ENCODE measurements at places on chromosomes 11 and 22.

DNA sequence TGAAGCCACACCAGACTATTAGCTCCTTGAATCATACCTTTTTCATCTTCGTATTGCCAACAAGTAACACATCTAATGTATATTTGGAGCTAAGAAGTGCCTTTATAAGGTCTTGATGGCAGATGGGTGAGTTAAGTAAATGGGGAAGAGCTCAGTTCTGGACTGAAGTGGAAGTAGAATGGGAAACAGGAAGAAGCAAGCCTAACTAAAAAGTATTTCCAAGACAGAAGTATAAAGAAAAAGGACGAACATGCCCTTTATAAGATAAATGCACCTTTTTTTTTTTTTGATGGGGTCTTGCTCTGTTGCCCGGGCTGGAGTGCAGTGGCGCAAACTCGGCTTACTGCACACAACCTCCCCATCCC is 14.5 kb downstream of the CRTAM start:
- DNase-seq, result no peak

DNA sequence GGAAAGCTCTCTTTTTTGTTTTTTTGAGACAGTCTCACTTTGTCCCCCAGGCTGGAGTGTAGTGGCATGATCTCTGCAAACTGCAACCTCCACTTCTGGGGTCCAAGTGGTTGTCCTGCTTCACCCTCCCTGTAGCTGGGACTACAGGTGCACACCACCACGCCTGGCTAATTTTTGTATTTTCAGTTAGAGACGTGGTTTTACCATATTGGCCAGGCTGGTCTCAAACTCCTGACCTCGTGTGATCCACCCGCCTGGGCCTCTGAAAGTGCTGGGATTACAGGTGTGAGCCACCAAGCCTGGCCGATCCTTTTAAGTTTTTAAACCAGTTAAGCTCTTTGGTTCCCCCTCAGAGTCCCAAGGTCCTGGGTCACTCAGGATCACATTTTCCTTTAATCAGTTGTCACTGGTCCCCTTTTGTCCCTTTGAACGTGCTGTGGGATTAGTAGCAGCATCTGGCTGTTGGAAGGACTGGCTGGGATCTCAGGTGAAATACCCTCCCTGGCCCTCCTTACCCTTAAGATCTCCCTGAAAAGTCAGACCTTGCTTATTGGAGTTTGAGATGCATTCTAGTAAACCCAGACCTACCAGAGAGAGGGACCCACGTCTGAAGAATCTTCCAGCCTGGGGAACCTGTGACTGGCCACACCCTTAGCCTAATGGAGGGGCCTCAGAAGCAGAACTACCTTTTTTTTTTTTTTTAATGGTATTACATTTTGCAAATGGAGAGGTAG is 8.1 kb downstream of the MALAT1 start:
- peak; percentile 73 for DNase-seq

GRCh38 chr11:62933750-62934495 is 12.8 kb upstream of the CHRM1 start:
- no peak for DNase-seq

- DNase-seq, result no peak
These were observed 4.1 kb upstream of the MAPK11 start for GRCh38 chr22:50274311-50274710.

DNA sequence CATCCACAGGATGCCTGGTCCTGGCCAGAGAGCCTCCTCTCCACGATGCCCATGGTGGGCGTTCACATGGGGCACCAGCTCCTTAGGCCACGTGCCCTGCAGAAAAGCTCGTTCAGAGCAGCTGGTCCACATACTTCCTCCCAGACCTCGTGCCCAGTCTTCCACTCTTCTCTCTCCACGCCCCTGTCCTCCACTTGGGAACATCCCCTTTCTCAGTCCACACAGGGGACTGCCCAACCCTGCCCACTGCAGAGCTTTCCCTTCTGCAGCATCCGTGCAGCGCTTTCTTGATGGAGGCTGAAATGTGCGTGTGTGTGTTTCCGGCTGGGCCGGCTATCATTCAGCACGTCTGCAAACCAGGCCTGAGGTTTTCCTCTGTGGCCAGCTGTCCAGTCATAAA is 11.3 kb downstream of the TPCN2 start:
- no peak for DNase-seq

GRCh38 chr11:128735935-128736605 is 42.2 kb downstream of the FLI1 start:
- DNase-seq, result no peak

DNA sequence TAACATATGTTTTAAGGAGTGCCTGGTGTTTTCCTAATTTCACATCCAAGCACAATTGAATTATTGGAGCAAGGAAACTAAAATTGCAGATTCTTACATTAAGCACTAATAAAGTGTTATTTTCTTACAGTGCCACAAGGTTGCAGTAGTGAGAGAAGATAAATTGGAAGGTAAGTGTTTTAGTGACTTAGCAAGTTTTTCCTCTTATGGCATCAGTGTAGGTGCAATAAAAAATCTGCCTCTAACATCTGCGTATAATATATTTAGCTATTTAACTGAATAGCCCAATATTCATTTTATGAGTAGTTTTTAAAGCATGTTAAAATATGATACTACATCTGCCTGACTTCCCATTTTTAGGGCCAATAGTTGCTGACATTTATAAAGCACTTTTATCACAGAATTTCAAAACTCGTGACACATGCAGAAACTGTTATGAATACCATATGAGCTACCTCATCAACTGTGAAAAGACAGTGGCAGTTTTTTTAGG is 19.0 kb downstream of the POLD3 start:
- DNase-seq, result peak; percentile 23

GRCh38 chr22:27687984-27688545 is 113.5 kb downstream of the MN1 start:
- DNase-seq, result no peak

GRCh38 chr22:35627267-35628041 is 10.3 kb upstream of the MB start:
- DNase-seq, result peak; percentile 78

GRCh38 chr22:29475550-29475949 is 4.5 kb upstream of the NEFH start:
- no peak for DNase-seq

- DNase-seq, result no peak
These were observed 12.8 kb upstream of the SMIM38 start for GRCh38 chr11:69142895-69143294.

- DNase-seq, result no peak
These were observed 1.3 kb downstream of the EEF1G start for GRCh38 chr11:62572431-62572830.

- DNase-seq, result no peak
These were observed 476 bp upstream of the BARX2 start for GRCh38 chr11:129374993-129375750.

- no peak for DNase-seq
These were observed 55.8 kb upstream of the ADSL start for GRCh38 chr22:40290516-40290915.

DNA sequence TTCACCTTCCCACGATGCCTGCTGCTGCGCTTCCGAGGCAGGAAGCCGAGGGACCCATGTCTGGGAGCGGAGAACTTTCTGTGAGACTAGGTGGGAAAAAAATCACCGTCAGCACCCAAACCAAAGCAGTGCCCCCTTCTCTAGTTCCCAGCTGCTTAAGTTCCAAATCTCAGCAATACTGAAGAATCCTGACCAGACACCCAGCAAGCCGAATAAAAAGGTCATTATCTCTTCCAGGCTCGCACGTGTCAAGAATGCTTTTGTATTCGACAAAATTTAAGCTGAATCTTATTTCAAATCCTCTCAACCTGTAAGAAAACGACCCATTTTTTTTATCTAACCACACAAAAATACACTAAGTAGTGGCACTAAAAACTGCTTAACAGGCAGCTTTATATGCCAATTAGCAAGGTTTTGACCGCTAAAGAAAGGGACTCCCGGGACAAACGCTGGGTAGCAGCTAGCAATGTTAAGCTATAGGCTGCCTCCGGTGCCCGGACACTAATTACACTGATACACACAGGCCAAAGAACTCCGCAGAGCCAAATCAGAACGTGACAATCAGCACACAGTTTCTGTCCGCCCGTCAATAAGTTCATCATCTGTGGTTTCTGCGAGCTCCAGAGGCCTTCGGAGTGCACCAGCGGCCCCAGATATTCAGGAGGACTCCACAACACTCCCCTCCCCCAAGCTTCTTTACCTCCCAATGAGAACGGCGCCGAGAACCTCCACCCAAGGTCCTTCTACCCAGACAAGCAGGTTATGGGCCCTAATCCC is 728 bp downstream of the RPL3 start:
- DNase-seq, result peak; percentile 65

- no peak for DNase-seq
These were observed 17.5 kb downstream of the RGL4 start for GRCh38 chr22:23708270-23708669.

- DNase-seq, result no peak
These were observed 3.8 kb downstream of the RPLP2 start for GRCh38 chr11:813456-814096.

DNA sequence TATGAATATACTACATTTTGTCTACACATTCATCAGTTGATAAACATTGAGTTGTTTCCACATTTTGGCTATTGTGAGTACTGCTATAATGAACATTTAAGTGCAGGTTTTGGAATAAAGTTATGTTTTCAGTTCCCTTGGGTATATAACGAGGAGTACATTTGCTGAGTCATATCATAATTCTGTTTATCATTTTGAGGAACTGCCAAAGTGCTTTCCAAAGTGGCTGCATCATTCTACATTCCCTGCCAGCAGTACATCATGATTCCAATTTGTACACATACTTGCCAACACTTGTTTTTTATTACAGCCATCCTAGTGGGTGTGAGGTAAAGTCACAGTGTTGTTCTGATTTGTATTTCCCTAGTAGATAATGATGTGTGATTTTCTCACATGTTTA is 1458.6 kb upstream of the TENM4 start:
- DNase-seq, result no peak

- no peak for DNase-seq
These were observed 1.8 kb upstream of the NFAM1 start for GRCh38 chr22:42433754-42434682.

DNA sequence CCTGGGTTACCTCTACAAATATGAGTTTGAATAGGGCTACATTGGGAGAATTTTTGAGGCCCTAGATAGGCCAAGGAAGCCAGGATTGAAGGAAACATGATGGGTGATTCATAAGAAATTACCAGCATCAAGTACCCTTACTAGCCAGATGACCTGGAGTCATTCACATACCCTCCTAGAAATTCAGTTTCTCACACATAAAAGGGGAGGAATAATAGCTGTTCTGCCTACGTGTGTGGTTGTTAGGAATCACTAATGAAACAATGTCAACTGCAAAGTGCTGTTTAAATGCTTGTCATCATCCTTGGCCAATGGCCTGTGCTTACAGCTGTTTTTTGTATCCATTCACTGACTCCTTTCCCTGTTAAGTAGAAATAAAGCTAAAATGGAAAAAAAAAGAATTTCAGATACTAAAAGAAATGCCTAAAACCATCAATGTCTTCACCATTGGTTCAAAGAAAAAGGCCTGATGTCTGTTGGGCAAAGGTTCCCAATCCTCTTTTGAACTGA is 114.4 kb downstream of the NCAM1 start:
- DNase-seq, result no peak

GRCh38 chr11:25981998-25982397 is 349.9 kb upstream of the ANO3 start:
- DNase-seq, result peak; percentile 78

DNA sequence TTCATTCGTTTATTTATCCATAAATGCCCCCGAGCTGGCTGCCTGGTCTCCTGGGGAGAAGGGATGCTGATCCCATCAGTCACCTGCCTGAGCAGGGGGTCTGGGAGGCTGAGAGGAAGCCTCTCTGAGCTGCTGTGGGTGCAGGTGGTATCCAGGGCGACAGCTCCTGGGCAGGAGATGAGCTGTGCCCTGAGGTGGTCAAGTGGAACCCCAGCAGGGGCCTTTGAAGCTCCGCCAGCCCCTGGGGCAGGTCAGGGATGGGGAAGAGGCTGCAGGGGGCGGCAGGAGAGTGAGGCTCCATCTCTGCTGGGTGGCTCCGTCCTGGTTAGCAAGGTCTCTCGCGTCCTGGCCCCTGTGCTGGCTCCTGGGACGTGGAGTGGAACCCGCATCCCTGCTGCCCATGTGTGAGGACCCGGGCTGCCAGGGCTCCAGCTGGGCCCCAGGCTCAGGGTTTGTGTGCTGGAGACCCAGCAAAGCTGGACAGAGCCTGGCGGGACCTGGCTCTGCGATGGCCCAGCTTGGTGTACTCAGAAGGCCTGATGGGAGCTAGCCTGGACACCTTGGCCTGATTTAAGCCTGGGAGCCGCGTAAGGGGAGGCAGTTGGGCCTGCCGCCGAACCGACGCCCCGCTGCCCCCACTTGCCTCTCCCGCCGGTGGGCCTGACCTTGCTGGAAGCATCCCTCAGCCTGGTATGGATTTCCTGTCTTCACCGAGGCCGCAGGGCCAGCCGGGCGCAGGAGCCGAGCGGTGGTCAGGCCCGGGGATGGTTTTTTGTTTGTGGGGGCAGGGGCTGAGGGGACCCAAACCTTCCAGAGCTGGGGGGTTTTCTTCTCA is 44.5 kb downstream of the RTN4R start:
- DNase-seq, result no peak

DNA sequence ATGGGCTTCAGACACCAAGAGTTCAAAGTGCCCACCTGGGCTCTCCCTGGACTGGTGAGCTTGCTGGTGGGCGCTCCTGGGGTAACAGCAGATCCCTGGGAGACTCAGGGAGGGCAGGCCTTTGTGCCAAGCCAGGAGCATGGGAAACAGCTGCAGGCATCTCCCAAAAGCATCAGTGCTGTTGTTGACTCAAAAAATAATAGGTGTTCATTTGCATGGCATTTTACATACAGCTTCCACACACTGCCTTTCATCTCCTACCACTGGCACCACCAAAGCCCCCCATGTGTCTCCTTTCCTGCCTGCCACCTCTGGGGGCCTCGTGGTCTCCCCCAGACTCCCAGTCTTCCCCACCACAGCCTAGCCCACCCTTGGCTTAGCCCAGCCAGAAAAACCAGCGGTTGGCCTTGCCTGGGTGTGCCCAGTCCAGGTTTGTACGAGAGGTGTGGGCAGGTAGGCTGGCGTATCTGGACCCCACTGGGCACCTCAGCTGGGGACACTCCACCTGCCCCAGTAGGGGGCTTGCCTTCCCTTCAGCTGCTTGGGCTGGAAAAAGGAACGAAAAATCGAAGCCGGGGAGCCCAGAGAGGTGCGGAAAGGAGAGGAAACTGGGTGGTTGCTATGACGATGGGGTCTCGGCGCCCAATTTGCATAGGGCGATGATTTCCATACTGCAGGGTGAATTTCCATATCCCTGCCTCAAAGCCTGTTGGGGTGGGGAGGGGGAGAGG is 15.0 kb downstream of the POU2F3 start:
- peak; percentile 36 for DNase-seq
